ENCODE measurements at places on chromosomes 16 and 17.
A peak's percentile ranks its signal among the peaks of the same experiment; 100 is the strongest.

- DNase-seq: no peak
Observed at GRCh38 chr17:7380855-7381683, at the start of gene TNK1. Gene TNK1, plus strand, starts transcription at chr17:7381089. Its CDS starts 1,838 bp downstream, at chr17:7382927.

GRCh38 chr17:81534157-81535006, 6.2 kb downstream of the FSCN2 start:
- no peak for DNase-seq

- no peak for DNase-seq
Observed at GRCh38 chr17:9768381-9768934, 22.9 kb downstream of the DHRS7C start.

DNA sequence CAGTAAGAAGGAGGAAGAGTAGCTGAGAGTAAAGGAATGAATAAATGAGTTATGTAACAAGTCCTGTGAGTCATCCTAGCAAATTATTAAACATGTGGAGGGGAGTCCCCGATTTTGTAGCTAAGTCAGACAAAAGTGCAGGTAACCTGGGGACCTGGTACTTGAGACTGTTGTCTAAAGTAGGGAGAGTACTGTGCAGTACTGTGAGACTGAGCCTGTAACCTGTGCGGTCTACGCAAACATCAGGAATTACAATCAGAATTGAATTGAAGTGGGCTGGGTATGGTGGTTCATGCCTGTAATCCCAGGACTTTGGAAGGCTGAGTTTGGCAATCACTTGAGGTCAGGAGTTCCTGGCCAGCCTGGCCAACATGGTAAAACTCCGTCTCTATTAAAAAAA, 35.7 kb downstream of the IKZF3 start:
- DNase-seq: no peak

DNA sequence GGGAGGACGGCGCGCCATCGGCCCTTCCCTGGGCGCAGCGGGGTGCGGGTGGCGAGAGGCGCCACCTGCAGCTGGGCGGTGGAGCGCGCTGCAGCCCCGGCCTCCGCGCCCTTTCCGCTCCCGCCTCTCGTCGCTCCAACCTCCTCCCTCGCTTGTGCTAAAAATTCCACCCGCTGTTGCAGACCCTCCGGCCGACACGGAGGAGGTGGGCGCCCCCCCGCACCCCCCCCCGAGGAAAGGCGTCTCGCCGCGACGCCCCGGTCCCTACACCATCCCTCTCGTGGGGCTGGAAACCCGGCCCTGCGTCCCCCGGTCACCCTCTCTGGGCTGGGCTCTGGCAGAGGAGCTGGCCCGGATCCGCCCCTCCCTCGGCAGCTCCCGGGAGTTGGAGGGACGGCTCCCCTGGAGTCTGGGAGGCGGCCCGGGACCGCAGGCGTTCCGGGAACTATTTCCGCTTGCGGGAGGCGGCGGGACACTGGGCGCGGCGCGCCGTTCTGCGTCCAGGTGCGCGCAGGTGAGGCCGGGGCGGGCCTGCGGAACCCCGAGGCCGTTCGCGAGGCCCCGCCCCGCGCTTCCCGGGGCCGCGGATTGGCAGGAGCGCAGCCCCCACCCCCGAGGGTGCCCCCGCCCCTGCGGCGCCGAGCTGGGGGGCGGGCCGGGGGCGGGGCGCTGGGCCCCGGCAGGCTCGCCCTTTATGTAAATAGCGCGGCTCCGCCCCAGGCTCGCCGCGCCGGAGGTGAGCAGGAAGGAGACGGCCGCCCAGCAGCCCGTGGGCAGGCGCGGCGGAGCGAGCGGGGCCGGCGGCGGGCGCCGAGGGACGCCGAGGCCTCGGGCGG, at the start of gene LLGL2:
TSS of gene LLGL2 (plus strand) at position 728 of the 836 bp plus-strand sequence. CDS start 17,730 bp downstream, outside the sequence.
- DNase-seq: peak; percentile 63

All from stimulated activated CD4-positive, alpha-beta T cell treated with anti-CD3 and anti-CD28 coated beads, Interleukin-1b, Interleukin-23, amount 100 ng/mL, for 1 hour (primary cell).